ENCODE measurements at places on chromosomes 7 and 10.

GRCh38 chr7:66557214-66558200 lies 71.2 kb upstream of the KCTD7 start:
- DNase-seq = peak; percentile 84

- DNase-seq = no peak
These were observed 3.9 kb downstream of the LFNG start for GRCh38 chr7:2523461-2523936.

- DNase-seq = no peak
These were observed 89.9 kb upstream of the LSM8 start for GRCh38 chr7:118094044-118094443.

DNA sequence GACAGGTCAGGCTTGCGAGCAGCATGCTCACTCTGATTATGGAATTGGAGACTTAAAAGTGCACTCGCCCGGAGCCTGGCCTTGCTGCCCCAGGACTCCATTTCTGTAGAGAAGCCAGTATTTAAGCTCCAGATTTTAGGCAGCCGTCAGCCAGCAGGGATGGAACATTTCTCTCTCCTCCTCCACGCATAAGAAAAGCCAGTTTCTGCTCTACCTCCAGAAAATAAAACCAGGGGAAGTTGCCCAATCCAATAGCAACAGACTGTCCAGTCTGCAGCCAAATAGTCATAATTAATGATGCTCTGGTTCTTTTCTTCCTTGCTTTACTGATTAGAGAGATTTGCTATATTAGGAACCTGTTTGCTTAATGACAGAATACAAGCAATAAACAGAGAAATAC lies 203.2 kb downstream of the GFRA1 start:
- DNase-seq = no peak

DNA sequence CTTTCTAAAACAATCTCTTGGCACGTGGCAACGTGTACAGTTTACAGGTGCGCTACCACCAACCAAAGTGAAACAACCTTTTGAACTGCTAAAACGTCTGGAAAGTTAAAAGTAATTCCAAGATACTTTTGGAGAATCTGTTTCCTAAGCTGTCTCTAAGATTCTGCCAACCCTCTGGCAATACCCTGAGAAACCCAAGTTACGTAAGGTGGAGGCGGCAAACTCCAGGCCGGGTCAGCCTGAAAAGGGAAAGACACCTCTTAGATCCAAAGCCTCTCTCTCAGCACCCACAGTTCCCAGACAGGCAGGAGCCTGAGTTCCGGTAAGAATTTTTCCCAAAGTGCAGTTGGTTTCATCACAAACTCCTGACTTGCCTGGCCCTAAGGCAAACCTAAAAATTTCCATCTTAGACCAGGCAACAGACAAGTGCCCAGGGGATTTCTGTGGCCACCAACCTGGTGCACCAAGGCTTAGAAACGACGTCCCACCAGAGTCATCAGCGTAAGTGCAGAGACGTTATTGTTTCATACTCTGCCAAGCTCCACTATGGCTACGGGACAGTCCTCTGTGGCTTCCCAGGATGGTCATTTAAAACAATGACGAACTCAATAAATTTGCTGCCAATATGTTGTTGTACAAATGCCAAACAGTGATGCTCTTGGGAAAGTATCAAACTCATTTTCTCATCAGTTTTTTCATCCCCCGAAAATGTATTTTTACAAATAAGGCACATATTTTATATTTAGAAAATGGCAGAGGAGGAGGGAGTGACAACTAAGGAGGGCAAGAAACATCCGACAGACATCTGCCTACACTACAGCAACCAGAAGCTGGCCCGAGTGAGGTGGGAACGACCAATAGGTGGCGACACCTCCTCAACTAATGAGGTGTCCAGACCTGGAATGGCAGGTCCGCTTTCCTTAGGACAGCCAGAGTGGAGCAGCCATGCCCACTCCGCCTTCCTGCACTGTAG lies 205.8 kb upstream of the FRMD4A start:
- DNase-seq = peak; percentile 82

DNA sequence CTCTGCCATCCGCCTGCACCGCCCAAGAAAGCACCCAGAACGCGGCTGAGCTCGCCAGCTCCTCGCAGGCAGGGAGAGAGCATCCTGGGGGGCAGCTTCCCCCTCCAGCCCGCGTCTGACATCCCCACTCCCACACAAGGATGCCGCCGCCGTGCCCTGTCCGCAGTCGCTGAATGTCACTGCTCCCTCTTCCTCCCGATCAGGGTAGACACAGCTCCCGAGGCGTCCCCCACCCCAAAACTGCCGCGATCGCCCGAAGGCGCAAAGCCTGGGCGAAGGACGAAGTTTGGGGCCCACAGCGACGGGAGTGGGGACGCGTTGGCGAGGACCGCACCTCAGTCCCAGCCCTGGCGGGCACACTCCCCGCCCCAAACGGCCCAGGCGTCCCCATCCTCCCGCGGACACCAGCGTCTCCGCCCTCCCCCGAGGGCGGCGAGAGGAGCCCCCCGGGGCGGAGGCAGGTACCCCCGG lies 1.5 kb upstream of the KAT6B start:
- peak; percentile 44 for DNase-seq

DNA sequence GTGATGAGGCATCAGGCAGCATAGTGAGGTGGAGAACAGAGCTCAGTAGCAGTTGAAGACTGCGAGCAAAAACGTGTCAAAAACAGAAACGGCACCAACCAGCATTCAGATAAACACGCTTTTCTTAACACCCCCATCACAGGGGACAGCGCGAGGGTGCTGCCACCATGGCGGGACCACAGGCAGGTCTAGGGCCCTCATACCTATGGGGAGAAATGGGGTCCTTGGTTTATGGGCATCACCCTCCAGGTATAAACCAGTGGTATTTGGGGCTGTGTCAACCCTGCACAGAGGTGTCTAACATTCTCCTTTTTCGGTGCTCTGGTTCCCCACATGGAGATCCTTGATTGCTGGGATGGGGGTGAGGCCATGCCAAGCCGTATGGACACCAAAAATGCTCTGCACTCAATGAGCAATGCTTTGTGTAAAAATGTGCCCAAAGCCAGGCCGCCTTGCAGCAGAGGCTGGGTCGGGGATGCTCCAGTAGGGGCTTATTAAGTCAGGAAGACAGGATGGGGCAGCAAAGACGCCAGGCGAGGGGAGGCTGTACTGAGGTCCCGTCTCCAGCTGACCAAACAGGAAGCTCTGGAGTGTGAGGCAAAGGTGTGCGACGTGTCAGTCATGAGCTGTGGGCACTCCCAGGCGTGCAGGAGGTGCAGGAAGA lies 191.5 kb downstream of the WDR37 start:
- DNase-seq = no peak

GRCh38 chr7:148079206-148080080 lies 511.1 kb upstream of the C7orf33 start:
- DNase-seq = no peak

DNA sequence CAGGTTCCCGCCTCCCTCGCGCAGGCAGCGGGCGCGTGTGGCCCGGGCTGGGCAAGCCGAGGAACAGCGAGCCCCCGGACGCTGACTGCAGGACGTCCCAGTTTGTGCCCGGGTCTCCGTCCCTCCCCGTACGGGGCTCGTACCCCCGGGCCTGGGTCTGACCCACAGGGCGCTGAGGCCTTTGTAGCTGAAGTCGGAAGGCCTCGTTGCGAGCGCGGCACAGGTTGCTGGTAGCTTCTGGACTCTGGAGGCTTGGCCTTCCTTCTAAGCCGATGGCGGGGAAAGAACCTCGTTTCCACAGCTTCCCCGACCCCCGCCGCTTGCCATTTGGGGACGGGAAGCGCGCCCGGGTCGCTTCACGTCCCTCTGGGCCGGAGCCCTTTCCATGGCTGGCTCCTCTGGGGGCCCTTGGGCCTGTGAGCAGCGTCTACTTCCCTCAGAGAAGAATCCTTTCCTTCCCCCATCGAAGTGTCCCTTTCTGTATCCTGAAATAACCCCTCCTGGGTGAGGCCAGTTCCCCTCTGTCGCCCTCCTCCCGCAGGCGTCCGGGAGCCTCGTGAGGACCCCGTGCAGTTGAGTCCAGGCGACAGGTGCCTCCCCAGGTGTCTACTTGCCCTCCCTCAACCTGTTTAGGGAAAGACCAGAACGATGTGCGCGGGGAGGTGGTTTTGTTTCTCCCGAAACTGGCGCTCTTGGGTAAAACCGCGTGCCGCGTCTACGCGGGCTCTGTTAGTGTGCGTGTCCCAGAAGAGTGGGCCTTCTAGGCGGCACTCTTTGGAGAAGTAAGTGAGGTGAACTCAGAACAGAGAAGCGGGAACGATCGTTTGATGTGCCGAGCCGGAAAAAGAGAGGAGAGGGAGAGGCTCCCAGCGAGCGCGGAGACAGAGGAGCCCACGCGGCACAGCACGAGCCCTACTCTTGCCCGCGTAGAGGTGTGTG lies 9.3 kb downstream of the EVX1 start:
- DNase-seq = no peak

DNA sequence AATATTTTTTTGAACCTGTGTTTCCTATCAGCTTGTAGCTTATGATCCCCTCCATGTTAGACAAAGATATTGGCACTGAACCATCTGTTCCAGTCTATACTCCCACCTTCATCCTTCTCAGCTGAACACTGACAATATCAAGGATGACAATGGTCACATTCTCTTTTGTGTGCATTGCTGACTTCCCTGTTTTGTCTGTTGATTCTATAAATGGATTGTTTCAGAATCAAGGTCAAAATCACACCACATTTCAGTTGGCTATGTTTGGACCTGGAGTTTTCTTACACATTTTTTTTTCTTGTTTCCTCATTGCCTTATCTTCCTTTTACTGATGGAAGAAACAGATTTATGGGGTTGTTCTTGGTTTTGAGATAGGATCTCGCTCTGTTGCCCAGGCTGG lies 11.3 kb upstream of the SMURF1 start:
- DNase-seq = no peak

DNA sequence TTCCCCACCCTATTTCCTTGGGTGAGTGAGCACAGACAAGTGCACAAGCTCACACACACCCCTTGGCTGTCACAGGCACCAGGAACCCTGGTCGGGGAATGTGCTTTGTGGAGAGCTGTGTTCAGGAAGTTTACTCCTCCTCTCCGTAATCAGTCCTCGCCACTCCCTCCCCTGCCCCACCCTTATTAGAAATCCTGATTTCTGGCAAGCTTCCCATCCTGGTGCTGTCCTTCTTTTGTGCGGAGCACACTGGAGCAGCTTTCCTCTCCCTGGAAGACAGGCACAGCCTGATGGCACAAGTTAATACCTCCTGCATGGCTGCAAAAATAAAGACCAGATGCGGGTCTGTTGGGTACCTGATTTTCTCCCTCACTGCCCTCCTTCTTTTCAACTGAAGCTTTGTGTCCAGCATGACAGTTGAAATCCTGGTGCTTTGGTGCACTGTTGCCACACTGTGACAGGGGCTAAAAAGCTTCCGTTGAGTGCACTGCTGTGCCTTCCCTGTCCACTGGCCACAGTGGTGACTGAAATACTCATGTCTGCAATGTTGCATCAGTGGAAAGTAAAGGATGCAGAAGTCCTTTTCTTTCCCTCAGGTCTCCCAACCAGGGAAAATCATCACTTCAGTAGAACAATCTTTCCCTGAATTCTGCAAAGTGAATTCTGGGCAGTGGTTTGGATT lies 55.0 kb downstream of the LRRC4 start:
- peak; percentile 39 for DNase-seq

GRCh38 chr10:13560597-13560996 lies 26.2 kb upstream of the PRPF18 start:
- DNase-seq = no peak

GRCh38 chr10:72329290-72330068 lies 25.2 kb downstream of the DNAJB12 start:
- peak; percentile 71 for DNase-seq

DNA sequence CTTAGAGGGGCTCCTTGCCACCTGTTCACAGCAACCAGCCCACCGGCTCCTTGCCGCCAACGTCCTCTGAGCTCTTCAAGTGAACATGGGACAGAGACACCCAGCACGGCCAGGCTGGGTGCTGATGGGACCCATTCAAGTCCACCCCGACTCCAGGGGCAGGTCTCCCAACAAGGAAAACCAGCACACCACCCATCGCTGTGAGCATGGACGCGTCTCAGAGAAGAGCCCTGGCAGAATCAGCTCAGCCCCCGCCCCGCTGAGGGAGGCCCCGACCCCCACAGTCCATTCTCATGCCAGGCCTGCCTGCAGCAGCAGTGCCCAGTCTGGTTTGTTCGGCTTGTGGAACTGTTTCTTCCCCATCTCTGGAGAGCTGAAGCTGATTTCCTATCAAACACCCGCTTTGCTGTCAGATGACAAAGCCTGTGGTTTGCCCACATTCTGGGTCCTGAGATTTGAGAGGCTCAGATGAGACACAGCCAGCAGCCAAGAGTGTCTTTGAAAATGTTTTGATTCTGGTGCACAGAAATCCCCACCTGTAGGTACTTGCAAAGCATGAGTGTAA lies 216.6 kb downstream of the ZMYND11 start:
- DNase-seq = no peak

DNA sequence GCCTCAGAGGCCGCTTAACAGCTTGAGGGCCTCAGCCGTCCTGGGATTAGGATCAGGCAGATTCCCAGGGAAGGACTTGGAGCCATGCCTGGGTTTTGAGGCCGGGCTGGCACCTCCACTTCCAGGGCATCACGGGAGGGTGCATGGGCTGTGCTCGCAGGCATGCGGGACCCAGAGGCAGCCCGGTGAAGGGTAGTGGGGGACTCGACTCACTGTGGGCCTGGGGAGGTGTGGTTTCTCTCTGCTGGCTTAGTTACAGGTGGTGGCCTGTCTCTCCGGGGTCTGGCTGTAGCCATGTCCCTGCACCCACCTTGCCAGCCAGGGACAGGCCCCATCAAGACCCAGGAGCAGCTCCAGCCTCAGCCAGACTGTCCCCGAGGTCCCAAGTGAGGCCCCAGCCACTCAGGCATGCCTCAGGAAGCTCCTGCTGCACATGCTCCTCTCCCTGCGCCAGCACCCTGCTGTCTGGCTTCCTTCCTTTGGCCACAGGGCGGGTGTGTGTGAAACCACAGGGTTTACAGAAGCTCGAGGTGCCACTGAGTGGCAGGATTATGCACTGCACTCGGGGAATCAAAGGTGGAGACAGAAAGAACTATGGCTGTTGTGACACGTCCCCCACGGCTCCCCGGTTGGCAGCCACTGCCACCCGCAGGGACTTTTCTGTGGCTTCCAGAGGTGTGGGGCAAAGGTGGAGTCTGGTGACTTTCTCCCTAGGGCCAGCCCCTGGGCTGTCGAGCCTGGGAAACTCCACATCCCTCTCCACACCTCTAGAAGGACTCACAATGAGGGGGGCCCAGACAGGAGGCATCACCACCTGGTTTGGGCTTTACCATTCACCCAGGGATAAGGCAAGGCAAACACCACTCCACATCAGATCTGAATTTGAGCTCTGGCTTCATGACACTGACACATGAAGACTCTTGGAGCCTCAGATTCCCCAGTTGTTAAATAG lies 19.7 kb downstream of the GOLGA7B start:
- peak; percentile 86 for DNase-seq

DNA sequence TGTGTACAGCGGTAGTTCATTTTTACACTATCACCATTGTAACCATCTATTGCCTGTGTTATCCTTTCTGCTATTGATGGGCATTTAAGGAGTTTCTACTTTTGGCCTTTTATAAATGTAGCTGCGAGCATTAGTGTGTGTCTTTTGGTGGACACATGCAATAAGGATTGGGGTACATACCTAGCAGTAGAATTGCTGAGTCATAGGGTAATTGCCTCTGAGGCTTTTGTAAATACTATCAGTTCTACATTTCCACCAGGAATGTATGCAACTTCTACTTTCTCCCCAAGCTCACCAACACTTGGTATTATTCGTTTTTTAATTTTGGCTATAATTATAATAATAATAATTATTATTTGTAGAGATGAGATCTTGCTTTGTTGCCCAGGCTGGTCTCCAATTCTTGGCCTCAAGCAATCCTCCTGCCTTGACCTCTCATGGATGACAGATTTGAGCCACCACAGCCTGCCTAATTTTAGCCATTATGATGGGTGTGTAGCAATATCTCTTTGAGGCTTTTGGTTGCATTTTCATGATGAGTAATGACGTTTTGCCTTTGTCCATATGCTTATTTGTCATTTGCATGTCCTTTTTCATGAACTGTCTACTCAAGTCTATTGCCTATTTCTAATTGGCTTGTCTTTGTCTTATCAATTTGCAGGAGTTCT lies 277.0 kb downstream of the ACTR3B start:
- DNase-seq = no peak
